ENCODE measurements at places on chromosomes 3 and 15.

DNA sequence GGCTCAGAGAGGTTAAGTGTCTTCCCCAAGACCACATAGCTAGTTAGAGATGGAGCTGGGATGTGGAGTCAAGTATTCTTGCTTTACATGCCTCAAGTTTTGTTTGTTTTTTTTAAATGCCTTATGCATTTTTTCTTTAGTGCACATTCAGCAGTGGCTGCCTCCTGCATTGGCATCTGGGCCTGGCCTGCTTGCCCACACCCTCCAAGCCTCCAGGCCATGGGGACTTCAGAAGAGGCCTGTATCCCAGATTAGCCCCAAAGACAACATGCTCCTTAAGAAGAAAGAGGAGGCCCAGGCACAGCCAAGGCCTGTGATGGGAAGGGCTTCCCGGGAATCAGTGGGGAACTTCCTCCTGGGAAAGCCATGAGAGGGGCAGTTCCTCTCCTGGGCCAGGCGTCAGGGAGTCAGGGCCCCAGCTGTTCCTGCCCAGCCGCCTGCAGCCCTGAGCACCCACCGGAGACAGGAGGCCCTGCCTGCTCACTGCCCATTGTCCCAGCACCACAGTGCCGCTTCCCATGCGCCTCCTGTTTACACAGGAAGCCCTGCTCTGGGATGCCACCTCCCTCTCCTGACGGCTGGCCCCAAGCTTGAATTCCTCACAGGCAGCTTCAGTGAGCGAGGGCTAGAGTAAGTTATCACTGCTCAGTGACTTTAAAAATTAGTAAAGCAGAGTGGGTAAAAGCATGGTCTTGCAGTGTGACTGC lies 16.0 kb downstream of the FOXL2NB start:
- no peak for DNase-seq

- no peak for DNase-seq
Measured at GRCh38 chr15:73485372-73485771, 42.4 kb downstream of the REC114 start.

DNA sequence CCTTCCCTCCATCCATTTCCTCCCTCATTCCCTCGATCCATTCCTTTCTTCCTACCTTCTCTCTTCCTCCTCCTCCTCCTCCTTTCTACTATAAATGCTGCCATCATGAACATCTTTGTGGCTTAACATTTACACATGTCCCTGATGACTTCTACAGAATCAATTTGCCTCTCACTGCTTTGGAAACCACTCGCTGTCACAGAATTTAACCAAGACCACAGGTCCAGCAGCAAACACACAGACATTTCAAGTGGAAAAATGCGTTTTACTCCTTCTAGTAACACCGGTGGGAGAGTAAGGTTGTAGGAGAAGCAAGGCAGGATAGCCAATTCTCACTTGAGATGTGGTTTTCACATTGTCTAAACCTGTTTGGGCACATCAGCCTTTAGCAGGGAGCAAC lies 101.4 kb upstream of the LRIG1 start:
- no peak for DNase-seq

GRCh38 chr3:141796889-141797781 lies 33.9 kb downstream of the GRK7 start:
- DNase-seq, result peak; percentile 39

DNA sequence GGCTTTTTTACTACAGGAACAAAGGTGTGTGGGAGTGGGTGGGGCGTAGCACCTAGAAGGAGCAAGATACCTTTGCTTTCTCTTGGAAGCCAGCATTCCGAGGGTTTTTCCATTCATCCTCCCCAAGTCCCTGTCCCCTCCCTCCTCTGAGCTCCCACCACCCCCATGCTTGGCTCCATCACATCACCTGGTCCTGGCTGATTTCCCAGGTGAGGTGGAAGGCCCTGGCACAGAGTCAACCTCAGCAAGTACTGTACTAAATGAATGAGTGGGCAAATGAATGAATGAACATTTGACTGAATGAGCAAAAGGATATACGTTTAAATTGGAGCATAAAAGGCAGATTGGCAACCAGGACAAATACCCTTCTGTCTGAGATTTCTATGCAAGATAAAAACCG lies 45.4 kb downstream of the DZIP1L start:
- DNase-seq, result no peak

- no peak for DNase-seq
Measured at GRCh38 chr3:184632551-184633236, 71.1 kb downstream of the EPHB3 start.

DNA sequence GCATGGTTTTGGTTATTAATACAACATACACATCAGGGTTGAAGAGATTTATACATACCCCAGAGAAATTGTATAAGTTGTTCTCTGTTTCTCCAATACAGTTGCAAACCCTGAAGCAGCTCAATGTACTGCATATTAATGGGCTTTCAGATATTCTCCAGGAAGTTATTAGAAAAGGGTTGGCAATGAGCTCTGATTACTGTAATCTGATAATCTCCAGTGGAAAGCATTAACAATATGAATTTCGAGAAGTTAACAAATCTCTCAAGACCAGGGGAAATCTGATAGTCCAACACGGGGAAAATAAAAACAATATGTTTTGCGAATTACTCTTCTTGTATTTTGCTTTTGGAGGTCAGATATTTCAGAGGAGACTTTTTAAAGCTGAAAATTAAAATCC lies 950.1 kb downstream of the TBL1XR1 start:
- DNase-seq, result no peak

DNA sequence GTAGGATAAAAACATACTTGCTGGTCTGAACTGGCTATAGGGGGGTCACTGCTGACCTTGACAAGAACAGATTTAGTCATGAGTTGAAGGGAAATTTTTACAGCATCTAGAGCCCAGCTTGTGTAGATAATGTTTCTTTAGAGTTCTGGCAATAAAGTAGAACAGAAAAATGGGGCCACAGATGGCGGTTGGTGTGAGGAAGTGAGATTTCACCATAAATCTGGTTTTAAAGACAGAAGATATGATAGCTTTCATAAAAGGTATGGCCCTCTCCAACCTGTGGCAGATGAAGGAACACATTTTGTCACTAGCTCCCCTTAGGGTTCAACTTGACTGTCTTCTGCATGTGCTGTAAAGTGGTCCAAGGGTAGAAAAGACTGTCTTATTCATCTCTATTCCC lies 24.3 kb upstream of the IMPDH2 start:
- DNase-seq, result no peak

- DNase-seq, result no peak
Measured at GRCh38 chr3:8470801-8471200, 30.8 kb upstream of the LMCD1 start.

- DNase-seq, result peak; percentile 59
Measured at GRCh38 chr15:79853492-79854328, 43.1 kb downstream of the MTHFS start.

DNA sequence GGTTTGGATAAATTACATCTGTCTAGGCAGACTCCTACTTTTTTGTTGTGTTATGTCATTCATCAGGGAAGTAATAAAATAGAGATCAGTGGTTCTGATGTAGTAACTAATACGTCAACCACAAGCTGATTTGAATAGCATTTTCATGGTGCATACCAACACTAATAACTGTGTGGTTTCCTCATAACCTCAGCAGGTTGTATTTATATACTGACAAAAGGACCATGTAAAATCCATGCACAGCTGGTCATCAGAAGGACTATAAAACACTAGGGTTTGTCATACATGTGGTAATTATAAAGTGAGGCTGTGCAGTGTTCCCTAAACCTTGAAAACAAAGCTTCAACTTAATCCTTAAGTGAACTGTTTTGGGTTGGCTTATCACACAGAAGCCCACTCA lies 216.8 kb upstream of the RBMS3 start:
- no peak for DNase-seq

DNA sequence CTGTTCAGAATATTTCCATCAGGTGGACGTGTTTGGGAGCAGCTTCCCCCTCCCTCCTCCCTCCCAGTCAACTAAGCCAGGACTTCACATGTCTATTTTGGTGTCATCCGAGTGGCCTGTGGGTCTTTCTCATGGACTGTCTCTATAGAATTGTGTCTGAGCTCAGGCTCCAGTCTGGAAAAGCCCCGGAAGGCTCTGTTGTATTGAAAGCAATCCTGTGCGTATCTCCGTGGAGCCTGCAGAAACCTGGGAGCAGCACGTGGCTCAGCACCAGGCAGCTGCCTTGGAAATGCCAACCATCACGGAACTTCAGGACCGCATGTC lies 25.2 kb downstream of the COLQ start:
- DNase-seq, result no peak

DNA sequence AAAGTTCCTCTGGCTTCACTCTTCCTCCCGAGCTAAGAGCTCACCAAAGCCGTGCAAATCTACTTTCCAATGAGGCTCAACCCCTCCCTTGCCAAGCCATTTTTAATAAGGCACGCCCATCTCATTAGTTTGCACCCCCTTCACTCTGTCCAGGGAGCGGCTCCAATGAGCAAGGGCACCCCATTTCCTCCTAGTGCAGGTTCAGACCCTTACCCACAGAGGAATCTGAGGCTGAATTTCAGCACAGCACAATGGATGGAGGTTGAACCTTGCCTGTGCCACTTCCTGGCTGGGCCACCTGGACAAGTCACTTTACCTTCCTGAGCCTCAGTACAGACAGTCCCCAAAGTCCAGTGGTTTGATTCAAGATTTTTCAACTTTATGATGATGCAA lies 25.4 kb downstream of the XPC start:
- no peak for DNase-seq

- DNase-seq, result no peak
Measured at GRCh38 chr3:196979545-196979944, 10.9 kb upstream of the PIGZ start.

Measured in CD4-positive, alpha-beta T cell treated with Interleukin-1 beta for 1 hour (primary cell).